GM13977 (cell line): ENCODE measurements at places on chromosomes 6 and 20.

- no peak for DNase-seq
These were observed 128.6 kb upstream of the FOXO3 start for GRCh38 chr6:108432143-108432542.

DNA sequence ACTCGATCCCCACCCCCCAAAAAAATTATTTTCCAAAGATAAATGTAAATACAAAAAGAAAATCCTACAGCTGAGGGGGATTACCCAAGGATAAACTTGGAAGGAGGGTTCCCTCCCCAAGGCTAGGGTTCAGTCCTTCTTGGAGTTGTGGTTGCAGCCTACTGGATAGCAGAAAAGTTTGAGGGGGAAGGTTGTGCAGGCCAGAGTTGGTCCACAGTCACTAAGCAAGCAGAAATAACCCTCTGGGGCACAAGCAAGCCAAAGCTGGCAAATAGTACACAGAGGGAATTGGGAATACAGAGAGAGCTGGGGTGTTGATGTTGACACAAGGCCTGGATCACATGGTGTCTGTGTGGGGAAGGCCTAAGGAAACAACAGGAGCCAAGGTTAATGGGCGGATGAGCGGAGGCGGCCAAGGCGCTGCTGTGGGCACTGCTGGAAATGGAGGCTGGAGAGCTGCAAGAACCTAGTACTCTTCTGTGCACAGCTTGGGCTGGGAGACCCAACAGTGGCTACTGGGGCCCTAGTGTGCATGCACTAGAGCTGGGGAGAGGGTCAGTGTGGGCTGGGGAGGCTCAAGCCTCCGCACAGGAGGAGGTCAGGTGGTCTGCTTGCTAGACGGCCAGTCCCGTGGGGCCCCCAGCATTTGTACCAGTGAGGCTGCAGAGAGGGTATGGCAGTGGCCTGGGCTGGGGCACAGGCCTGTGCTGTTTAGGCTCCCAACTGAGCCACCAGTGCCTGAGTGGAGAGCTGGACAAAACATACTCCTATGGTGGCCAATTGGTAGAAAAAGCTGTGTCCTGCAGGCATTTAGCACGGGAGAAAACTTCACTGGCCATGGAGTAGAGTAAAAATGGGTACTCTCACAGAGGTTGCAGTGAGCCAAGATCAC, 5.5 kb upstream of the SNRPB start:
- no peak for DNase-seq

- no peak for DNase-seq
These were observed 3.1 kb downstream of the RAET1G start for GRCh38 chr6:149919834-149920225.

- DNase-seq = no peak
These were observed 169.3 kb downstream of the CD83 start for GRCh38 chr6:14286634-14287428.
